CD4-positive, alpha-beta T cell treated with Interleukin-6 for 4 hours (primary cell): ENCODE measurements at places on chromosomes 11 and 22.

- no peak for DNase-seq
Observed at GRCh38 chr22:49400136-49400940, 427.3 kb downstream of the BRD1 start.

DNA sequence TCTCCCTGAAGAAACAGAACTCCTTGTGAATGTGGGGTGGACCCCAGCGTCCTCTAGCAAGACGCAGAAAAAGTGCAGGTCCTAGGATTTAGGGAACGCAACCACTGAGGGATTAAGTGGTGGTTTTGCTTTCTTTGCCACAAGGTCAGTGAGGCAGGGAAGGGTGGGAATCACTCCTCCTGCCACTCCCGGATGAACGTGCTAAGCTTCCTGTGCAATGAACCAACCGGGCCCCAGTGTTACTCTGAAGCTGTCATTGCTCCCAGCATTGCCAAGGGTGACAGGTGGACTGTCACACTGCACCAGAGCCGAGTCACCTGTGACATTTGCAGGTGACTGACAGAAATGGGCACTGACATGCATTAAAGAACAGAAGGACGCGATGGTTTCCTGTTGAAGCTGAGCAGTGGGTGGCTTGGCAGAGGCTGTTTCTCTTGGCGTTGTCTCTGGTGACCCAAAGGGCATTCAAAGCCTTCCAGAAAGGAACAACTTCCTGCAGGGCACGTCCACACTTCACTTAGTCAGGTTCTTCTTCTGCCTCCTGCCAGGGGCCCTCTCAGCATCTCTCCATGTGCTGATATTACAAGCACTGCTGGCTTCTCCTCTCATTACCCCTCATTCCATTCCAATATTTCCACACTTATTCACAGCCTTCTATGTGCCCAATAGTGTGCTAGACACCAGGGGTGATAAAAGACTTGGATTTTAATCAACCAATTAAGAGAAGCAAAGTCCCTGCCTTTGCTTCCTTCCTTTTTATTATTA lies 9.7 kb downstream of the KIRREL3 start:
- no peak for DNase-seq

GRCh38 chr11:102770191-102770590 lies 10.2 kb downstream of the MMP10 start:
- no peak for DNase-seq

DNA sequence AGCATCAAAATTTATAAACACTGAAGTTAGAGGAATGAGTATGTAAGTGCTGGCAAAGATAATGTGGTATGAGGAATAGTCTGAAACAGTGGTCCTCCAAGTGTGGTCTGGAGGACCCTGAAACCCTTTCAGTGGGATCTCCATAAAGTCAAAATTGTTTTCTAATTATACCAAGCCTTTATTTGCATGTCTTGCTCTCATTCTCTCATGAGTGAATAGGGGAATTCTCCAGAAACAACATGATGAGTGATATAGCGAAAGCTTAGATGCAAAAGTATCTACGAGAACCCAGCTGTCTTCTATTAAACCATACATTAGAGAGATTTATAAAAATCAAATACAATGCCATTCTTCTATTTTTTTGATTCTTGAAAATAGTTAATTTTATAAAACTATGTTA lies 145.0 kb upstream of the RAG2 start:
- DNase-seq = no peak

GRCh38 chr11:3684129-3684818 lies 13.1 kb upstream of the CHRNA10 start:
- no peak for DNase-seq

GRCh38 chr22:17777005-17777716 lies 2.9 kb upstream of the BID start:
- DNase-seq = peak; percentile 79

DNA sequence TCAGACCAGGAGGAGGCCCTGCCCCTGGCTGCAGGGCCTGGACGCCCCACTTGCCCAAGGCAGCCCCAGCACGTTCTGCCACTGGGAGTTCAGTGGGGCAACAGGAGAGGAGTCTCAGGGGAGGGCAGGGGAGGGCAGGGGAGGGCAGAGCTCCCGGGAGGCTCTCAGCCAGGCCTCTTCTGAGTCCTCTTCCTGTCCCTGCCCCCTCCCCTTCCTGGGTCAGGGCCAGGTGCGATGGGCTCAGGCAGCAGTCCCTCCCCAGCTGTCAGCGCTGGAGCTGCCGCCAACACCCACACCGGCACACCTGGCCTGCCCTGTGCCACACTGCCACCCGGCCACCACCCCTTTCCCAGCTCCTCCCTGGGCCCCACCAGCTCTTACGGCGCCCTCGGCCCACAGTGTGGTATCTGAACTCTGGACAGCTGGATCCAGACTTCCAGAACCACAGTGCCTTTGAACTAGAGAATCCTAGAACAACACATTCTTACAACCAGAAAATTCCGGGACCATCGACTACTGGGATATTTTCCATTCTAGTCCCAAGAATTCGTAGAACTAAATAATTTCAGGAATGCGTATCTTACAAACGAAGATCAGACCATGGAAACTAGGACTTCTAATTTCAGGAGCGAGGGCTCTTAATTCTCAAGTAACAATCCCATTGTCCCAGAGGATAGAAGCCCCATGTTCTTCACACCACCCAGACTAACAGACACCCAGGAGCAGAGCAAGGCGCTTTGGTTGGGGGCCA lies 21.8 kb downstream of the RPL3 start:
- no peak for DNase-seq

DNA sequence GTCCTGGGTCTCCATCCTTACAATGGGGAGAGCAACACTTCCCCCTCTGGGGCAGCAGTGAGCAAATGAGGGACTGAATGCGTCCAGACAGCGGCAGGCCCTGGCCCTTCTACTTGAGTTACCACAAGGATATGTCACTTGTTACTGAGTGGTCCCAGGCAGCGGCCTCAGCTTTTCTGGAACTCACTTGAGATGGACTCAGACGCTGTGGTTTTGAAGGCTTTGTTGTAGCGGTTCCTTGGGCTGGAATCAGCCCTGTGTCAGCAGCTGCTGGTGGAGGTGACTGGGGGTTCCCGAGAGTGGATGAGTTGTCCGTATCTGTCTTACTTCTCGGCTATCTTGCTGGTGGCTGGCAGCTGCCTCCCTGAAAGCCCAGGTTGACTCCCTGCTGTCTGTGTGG lies 77.0 kb downstream of the MICAL2 start:
- no peak for DNase-seq

DNA sequence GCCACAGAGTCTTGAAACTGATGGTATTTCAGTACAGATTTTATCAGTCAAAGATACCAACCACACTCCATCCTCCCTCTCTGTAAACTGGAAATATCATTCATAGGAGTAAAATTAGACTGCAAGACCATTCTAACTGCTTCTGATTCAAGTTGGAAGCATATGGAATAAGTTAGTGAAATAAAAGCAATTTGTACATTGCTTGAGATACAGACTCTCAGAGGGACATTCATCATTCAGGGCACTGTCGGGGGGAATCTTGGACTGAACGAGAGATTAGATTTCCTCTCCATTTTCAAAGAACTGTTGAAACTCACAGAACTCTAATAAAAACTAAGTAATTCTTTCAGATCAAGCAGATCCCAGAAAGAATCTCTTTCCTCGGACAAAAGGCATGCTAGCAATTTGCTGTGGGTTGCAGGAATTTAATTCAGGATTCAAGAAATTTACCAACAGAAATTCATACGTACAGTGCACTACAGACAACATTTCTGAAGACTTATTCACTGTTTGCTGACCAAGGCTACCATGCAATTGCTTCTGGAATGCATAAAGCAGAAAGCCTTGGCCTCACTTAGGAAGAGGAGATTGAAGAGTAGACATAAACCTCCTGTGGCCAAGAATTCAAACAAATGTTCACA lies 34.1 kb downstream of the PAMR1 start:
- DNase-seq = no peak

- DNase-seq = no peak
Observed at GRCh38 chr11:121180183-121180582, 79.1 kb downstream of the TECTA start.

DNA sequence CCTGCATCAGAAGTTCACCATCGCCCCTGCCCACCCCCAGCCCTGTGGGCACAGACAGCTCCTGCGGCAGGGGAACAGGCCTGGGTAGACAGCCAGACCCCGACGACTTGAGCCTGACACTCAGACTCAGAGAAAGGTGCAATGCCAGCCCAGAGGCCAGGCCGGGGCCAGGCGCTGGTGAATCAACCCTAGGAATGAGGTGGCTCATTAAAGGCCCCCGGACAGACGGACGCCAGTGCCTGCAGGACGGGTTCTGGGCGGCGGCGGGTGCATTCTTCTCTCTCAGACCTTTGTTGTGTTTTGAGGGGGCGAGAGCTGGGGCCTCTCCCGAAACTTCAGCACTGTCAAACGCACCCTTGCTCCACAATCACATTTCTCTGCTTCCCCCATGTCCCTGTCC lies 5.6 kb downstream of the OVOL1 start:
- no peak for DNase-seq

DNA sequence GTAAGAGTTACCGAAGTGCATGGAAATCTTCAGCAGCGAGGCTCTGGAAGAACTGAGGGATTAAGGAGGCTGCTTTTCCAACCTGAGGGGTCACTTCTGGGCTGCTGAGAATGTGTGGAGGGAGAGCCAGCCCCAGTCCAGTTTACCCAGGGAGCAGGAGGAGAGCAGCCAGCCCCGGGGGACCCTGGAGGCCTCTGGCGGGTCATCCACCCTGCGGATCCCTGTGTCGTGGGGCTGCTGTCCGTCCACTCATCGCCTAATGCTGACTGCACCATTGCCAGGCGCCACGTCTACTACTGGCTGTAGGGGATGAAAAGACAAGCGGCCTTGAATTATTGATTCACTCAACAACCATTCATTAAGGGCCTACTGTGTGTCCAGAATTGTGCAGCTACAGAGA lies 228.7 kb upstream of the TBCEL start:
- no peak for DNase-seq

DNA sequence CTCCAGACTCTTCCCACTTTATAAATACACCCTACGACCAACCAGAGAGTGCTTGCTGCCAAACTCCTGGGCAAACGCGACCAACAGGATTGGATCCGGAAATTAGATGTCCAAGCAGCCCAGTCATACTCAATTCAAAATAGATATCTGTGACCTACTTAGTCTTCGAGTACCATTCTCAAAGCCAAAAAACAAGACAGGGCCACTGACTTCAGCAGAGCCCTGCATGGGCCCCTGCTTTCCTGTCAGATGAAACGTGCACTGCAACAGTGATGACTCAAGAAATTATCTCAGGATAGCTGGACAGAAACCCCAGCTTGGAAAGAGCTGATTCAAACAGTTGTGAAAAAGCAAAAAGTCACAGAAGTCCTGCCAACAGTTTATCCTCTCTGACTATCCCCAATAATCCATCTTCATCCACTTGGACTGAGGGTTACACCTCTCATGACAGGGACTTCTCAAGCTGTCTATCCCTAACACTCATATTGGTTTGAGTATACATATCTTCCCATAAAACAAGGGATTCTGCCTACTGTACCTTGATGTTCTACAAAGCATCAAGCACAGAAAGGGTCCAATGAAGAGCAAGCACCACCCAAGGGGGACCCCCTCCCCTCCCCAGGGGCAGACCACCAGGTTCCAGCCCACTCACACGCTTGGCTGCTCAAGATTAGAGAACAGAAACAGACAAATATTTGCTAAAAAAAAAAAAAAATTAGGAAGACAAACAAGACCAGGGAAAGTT lies 17.4 kb downstream of the SMCO4 start:
- no peak for DNase-seq

- DNase-seq = no peak
Observed at GRCh38 chr22:38106814-38107578, 3.5 kb downstream of the BAIAP2L2 start.

GRCh38 chr11:65743681-65744025 lies 23.1 kb upstream of the RNASEH2C start:
- no peak for DNase-seq

GRCh38 chr11:17541330-17541885 lies 2.8 kb downstream of the USH1C start:
- DNase-seq = no peak

- DNase-seq = no peak
Observed at GRCh38 chr22:44179196-44179988, 1.3 kb upstream of the PARVG start.
